ENCODE measurements at places on chromosomes 5 and 9.
A peak's percentile ranks its signal among the peaks of the same experiment; 100 is the strongest.

GRCh38 chr9:19424176-19424779 lies 15.5 kb downstream of the ACER2 start:
- no peak for DNase-seq

DNA sequence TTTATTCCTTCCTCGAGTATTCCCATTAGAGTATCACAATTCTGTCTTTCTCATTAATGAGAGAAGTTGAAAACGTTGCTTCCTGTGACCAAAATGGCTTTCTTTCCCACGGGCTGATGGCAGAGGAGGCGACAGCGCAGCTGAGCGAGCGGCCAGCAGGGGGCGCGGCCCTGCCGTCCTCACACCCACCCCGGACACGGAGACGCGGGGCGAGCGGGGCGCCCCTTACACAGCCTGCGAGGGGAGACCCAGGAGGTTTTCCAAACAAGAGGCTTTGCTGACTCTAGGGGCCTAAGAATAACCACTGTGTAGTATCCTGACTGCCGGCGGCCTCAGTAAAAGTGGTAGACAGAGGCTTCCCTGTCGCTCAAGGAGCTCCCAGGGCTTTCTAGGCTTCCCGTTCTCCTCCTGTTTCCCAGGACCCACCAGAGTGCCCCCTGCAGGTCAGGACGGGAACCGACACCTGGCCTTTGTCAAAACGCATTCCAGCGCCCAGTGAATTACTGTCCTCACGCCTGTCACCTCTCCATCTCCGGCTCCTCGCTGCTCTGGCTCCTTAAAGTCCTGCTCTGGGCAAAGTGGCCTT lies 27.3 kb upstream of the FGF1 start:
- DNase-seq: peak; percentile 89

DNA sequence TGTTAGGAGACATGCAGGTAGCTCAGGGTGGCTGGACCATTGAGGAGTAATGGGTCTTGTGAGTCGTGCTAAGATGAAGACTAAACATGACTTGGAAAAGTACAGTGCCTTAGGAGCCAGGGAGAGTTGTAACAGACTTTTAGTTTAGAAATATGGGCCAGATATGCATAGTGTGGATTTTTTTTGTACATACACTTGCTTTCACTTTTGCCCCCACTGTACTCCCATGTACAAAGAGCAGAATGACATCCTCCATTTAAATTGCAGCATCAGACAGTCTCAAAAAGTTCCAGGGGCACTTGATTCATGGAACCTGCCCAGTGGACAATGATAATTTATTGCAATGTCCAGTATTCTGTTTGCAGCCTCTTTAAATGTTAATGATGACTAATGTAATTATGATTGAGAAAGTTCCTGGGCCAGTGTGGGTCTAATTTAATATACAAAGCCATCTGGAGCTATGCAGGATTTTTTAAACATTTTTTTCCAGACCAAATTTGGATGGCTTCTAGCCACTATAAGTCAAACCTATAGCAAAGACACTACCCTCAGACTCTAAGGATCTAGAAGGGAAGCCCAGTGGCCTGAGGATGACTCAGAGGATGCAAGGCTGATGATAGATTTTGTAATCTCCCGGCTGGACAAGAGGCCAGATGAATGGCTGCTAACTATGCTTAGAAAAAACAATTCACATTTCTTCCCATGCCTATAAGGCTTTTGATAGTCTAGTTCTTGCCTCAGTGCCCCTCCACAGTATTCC lies 80.1 kb downstream of the TRPC7 start:
- no peak for DNase-seq

DNA sequence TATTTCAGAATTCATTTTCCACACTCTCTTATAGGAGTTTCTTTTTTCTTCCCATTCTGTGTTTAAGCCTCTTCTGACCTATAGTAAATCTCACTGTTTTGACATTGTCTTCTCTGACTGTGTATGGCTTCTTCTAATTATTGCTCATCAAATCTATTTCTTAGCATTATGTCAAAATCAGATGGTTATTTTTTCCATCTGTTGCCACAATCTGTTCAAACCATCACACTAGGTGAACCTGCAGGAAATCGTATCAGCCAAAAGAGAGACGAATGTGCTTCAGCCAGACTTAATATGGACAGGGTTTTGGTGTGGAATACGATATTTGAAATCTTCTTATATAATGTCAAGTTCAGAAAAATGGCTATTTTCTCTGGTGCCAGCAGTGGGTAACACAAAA lies 15.9 kb upstream of the SEMA4D start:
- no peak for DNase-seq

DNA sequence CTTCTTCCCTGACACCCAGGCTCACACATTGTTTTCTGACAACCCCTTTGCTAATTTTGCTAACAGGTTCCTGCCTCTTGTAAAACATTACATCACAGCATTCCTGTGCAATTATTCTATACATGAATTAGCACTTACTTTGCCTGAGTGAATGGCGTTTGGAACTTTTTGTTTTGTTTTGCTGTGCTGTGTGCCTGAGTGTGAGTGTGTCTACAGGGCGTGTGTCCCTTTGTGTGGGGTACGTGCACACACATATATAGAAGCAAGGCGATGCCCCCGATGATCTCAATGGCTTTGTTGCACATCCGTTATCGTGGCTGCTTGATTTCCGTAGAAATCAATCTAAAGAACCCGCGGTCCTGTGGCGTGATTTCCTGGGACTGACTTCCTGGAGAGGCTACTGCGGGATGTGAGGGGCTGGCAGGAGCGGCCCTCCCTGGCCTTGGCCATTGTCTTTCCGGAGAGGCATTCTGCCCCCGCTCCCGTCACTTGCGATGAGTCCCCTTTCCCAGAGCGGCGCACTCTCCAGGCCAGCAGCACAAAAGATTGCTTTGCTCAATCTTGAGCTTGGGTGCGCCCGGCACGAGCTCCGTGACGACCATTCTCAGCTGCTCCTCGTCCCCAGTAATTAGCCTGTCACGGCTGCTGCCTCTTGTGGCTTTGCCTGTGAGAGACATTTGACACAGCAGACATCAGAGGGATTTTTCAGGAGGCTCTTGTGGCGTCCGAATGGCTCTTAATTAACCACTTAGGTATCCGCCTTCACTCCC lies 398.1 kb upstream of the IRX1 start:
- no peak for DNase-seq

DNA sequence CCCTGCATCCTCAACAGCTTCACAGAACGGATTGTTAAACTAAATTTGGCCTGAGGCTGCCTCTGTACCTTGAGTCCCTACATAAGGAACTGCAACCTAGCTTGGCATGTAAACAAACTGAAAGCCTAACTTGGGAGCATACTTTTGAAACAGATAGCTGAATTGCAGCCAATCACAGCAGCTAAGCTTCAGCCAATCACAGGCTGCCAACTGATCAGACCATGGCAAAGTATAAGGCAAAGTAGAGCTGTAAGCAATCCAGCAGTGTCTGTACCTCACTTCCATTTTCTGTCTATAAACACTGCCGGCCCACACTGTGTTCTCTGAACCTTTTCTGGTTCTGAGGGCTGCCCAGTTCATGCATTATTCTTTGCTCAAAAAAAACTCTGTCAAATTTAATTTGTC lies 8.9 kb upstream of the ZNF483 start:
- no peak for DNase-seq

DNA sequence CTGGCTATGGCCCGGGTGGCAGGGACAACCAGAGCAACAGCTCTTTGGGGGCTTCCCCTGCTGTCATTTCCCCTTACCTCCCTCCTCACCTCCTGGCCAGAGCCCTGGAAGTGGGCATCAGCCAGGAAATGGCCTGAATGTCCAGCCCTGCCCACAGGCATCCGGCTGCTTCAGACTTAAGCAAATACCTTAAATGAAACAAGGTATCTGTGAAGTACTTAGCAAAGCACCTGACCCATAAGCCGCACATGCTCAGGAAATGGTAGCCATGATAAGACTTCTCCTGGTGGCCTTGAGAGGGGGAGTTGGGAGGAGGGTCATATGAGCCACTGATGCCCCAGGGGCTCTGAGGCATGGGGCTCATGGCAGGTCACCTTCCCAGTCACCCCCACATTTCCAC lies 43.8 kb downstream of the CAMK2A start:
- DNase-seq: no peak

DNA sequence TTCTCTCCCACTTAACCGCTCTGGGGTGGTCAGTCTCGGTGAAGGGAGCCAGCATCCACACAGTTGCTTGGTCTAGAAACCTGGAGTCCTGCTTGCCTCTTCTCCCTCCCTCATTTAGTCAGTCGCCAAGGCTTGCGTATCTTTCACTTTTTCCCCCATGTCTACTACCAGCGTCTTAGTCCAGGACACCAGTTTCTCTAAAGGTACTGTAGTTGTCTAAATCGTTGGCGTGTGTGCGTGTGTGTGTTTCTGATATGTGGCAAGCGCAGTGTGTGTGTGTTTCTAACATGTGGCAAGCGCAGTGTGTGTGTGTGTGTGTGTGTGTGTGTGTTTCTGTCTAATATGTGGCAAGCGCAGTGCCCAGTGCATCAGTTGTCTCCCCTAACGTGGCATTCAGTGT lies 641 bp downstream of the ATP6V1G1 start:
- no peak for DNase-seq

DNA sequence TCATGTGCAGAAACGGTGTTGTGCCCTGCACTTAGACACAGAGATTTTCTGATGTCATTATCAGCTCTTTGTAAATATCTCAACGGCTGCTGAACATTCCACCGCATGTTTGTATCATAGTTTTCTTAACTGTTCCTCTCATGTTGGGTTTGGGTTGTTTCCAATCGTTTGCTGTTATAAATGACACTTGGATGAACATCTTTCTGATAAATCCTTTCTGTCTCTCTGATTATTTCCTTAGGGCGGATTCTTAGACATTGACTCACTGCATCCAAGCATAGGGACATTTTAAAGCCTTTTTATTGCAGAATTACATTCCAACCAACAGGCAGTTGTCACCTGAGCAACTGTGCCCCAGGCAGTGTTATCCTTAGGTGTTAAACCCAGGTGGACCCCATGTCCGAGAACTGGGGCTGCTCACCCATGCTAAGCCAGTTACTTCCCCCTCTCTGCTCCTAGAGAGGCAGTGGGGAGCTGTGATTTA lies 28.5 kb downstream of the COL5A1 start:
- no peak for DNase-seq

GRCh38 chr5:180090769-180091546 lies 19.4 kb upstream of the RNF130 start:
- DNase-seq: no peak

- DNase-seq: no peak
These were observed 37.5 kb upstream of the DMRT1 start for GRCh38 chr9:804026-804425.

- DNase-seq: no peak
These were observed 630.3 kb upstream of the CDH18 start for GRCh38 chr5:20618340-20618739.

- no peak for DNase-seq
These were observed 49.8 kb upstream of the SPTLC1 start for GRCh38 chr9:92164975-92165374.

GRCh38 chr5:139806726-139807646 lies 11.4 kb downstream of the PSD2 start:
- no peak for DNase-seq

GRCh38 chr5:55584398-55585205 lies 49.8 kb upstream of the PLPP1 start:
- DNase-seq: no peak

GRCh38 chr9:4862506-4863250 lies 69.9 kb downstream of the RCL1 start:
- DNase-seq: no peak

DNA sequence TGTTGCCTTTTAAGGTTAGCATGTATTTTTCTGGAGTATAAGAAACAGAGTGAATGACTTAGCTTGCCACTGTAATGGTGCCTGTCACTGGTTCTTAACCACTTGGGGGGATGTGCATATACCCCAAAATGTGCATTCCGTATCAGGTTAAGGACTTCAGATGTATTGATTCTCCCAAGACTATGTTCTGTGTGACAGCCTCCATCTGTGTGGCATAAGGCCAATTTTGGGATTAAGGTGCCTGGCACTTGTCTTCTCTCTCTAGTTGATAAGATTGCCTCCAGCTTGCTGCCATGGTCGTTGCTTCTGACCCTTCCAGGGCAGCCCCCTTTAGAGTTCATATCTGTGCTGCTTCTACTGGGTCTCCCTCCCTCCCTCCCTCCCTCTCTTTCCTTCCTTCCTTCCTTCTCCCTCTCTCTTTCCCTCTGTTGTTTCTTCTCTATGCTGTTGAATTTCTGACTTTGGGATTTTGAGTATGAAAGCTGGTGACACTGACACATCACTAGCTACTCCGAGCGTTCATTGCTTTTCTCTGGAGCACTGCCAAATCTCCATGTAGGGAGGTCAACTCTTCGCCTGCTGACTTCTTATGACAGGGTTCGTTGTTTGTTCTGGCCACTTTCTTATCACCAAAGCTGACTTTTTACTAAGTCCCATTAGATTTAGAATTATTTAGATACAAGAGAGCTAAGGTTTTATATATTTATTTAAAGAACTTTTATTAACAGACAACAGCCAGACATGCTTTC lies 31.0 kb downstream of the TNFAIP8 start:
- no peak for DNase-seq

- DNase-seq: no peak
These were observed 247.9 kb upstream of the TRPC7 start for GRCh38 chr5:136613230-136613629.

- peak; percentile 37 for DNase-seq
These were observed 1.2 kb downstream of the VCAN start for GRCh38 chr5:83472508-83473345.

DNA sequence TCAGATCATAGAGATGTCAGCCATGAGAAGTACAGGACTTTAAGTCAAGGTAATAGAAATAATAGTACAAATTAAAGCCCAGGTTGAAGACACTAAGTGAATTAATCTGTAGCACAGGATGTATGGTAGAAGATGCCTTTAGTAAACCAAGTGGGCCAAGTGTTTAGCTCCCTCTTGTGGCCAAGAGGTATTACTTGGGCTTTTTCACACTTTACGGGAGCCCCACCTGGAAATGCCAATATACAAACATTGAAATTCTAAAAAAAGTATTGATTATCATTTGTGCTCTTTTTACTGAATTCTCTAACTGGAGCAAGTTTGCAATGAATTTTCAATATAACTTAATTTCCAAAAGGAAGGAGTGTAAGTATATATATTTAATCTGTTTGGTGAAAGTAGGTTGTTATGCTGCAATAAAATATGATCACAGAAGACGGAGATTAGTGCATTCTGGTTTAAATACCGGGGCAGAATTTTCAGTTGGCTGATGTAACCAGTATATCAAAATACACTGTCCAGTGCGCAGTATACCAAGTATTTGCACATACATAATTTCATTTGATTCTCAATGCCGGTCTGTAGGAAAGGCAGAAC lies 84.7 kb downstream of the PARP8 start:
- no peak for DNase-seq

DNA sequence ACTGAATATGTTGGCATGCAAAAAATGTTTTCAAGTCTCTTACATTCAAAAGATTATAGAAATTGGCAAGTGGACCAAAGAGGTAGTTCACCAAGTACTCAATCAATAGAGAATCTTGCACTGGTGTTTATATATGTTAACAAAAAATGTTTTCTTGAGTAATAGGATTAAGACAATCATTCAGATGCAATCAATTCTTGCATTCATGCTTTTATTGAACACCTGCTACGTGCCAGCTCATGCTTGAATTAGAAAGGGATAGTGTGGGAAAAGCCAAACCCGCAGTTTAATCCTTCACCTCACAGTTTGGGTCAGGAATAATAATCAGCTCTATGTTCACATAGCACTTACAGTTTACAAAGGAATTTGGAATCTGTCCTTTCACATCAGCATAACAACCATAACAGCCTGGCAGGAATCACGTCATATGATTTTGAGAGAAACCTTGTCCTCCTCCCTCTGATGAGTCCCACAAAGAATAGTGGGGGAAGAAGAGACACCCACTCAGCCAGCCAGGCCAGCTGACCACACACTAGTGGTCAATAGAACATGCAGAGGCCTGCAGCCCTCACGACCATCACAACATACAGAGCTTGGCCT lies 36.8 kb upstream of the FRRS1L start:
- DNase-seq: no peak

- DNase-seq: no peak
These were observed 954.0 kb upstream of the CDH6 start for GRCh38 chr5:30239331-30240022.
